ENCODE measurements at places on chromosomes 1 and 21.
A peak's percentile ranks its signal among the peaks of the same experiment; 100 is the strongest.

DNA sequence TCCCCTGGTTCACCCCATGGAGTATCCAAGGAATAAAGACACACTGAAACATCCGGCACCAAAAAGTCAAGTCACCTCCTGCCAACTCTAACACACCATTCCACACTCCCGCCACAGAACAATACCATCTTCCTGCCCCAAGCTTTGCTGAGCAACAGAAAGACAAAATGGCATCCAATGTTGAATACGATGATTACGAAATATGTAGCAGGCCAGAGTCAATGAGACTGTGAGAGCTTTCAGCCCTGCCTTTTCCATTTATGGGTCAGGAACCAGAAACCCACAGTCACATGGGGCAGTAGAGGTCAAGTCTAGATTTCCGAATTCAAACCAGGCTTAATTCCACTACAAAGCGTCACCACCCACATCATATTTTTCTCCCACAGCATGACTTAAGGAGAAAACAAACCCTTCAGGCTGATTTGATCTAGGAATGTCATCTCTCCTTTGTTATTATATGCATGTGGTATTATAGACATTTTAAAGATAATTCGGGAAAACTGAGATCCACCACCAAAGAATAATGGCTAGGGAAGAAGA, 249.8 kb downstream of the SETD4 start:
- DNase-seq: no peak

DNA sequence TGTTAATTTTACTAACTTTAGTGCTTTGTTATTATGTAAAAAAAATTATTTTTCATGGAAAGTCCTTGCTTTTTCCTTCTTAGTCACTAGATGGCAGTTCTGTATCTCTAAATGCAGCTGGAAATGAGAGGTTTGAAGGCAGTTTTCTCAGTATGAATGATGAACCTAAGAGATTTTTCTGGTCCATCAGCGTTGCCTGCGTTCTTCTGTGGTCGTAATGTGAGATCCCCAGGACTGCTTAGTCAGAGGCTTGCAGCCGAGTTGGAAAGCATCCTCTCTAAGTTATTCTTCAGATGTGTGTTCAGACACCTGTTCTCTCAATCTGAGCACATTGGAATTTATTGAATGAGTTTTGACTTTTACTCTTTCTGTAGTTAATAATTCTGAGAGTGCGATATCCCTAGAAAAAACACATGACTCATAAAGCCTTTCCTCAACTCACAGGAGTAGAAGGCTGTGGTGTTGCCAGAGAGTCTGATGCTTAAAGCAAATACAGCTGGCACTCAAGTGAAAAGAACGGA, 99.3 kb downstream of the FMN2 start:
- peak; percentile 94 for DNase-seq

GRCh38 chr1:43693371-43693770, 14.0 kb upstream of the ST3GAL3 start:
- no peak for DNase-seq

- no peak for DNase-seq
Observed at GRCh38 chr1:63773815-63774616, at the start of gene ROR1. TSS of gene ROR1 (plus strand) at chr1:63774017.

DNA sequence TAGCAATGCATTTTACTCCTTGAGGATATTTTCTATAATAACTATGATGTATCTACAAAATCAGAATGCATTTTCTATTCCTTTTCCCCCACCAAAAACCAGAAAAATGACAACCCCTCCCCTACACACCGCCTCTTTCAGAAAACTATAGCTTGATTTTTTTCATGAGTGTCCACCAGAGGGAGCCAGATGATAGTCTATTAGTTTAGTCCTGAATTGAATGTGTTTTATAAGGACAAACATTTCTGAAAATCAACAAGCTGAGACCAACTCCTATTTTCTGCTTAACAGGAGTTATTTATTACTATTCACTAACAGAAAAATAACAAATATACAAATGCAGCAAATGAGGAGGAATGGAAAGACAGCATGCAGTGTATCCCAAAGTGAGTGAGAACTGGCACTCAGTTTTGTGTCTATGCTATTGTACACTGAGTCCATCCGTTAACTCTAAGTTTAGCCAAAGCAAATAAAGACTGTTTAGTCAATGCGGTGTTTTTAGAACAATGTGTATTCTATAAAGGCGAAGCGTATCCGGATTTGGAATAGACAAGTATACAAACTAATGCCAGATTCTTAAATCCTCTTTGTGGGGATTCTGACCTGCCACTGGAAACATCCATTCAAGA, 182.6 kb downstream of the VAV3 start:
- peak; percentile 5 for DNase-seq

DNA sequence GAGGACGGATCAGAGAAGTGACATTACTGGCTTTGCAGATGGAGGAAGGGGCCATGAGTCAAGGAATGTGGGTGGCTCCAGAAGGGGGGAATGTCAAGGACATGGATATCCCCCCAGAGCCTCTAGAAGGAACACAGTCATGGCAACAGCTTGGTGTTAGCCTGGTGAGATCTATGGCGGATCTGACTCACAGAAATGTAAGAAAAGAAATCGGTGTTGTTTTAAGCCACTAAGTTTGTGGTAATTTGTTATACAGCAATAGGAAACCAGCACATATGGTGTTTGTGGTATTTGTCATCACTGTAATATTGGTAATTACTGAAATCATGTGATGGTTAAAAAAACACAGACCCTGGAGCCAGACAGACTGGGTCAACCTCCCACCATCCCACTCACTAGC, 236.2 kb downstream of the SETD4 start:
- no peak for DNase-seq

- DNase-seq: no peak
Observed at GRCh38 chr1:225865514-225865913, 16.7 kb downstream of the TMEM63A start.

- no peak for DNase-seq
Observed at GRCh38 chr1:117535821-117536220, 70.0 kb upstream of the TENT5C start.

DNA sequence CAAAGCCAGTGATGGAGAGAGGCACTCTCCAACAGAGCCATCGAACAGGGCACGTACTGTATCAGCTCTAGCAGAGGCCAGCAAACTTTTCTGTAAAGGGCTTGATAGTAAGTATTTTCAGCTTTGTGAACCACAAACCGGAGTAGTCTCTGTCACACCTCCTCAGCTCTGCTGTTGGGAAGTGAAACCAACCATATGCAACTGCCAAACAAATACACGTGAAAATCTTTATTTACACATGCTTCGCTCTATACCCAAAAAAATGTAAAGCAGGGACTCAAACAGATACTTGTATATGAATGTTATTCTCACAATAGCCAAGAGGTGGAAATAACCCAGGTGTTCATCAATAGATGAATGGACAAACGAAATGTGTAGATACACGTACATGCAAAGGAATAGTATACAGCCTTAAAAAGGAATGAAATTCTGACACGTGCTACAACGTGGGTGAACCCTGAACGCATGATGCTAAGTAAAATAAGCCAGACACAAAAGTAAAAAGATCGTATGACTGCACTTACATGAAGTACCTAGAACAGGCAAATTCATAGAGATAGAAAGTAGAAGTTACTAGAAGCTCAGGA, 39.0 kb downstream of the SETD4 start:
- DNase-seq: no peak

DNA sequence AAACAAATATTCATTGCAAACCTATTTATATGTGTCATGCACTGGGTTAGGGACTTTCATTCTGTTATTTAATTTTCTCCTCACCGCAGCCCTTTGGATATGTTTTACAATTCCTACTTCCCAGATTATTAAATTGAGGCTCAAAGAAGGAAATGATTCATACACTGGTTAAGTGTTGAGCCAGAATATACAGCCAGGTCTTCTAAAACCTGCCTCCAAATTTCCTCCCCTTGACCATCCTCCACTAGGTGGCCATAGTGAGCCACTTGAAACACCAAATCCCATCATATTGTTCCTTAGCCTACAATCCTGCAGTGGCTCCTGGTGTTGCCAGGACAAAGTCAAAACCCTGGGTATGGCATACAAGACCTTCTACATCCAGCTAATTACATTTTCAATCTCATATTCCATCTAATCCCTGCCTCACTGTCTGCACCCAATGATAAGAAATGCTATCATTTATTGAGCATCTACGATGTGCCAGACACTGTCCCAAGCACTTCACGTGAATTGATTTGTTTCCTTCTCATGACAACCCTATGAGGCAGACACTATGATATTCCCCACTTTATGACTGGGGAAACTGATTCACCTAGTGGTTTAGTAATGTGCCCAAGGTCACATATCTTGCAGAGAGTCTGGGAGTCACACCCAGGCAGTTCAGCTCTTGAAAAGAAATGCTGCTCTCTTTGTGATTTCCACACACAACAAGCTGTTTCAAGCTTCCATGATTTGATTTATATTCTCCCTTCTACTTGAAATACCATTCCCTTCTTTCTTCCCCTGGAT, 23.6 kb upstream of the KIRREL1 start:
- DNase-seq: no peak

DNA sequence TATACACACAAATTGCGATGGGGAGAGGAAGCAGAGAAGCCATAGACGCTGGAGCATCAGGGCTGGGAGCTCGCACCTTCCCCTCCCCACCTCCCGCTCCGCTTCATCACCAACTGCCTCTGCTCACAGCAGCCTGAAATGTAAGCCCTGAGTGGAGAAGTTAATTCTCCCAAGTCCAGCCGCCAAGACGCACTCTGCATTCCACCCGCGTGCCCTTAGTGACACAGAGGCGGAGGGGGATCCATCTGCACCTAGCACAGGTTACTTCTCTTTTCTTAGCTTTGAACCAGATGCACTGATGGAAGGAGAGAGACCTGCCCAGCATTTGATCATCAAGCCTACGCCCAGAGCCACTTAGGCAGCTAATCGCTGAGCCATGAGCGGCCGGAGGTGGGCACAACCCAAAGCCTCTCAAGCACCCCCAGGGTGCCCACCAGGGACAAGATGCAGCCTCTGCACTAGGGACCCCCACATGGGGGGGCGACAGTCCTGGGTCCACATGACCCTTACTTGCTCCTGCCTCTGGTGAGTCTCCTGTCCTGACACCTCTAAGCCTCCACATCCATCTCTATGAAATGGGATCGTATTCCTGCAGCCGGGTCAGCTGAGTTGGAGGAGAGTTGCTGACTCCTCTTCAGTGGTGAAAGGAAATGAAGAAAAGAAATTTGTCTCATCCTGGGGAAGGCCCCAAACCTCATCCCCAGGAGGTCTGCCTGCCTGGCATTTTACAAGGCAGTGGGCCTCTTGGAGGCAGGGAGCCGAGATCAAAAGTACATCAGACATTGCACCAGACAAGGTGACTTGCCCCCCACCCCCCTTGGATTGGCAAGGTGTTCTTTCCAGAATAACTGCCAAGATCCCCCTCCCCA, 316.2 kb downstream of the MATN1 start:
- DNase-seq: no peak

- DNase-seq: no peak
Observed at GRCh38 chr1:208170252-208170651, 73.9 kb downstream of the PLXNA2 start.

GRCh38 chr1:101769520-101769919, 227.2 kb downstream of the OLFM3 start:
- no peak for DNase-seq

GRCh38 chr1:87790756-87791155, 462.1 kb downstream of the LMO4 start:
- DNase-seq: no peak

DNA sequence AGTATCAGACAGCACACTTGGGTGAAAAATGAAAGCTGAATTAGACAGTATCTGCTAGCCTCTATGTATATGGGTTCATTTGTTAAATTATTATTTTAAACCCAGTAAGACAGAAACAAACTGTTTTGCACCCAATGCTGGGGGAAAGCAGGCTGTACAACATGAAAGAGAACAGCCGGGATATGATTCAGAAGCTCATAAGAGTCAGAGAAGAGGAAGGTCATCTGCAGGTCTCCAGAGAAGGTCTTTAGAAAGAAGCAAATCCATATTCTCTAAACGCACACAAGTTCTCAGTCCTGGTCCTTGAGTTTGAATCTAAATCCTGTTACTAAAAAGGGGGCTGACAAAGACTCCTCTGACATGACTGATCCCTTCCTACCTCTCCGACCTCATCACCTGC, 155.1 kb downstream of the SIPA1L2 start:
- DNase-seq: no peak

DNA sequence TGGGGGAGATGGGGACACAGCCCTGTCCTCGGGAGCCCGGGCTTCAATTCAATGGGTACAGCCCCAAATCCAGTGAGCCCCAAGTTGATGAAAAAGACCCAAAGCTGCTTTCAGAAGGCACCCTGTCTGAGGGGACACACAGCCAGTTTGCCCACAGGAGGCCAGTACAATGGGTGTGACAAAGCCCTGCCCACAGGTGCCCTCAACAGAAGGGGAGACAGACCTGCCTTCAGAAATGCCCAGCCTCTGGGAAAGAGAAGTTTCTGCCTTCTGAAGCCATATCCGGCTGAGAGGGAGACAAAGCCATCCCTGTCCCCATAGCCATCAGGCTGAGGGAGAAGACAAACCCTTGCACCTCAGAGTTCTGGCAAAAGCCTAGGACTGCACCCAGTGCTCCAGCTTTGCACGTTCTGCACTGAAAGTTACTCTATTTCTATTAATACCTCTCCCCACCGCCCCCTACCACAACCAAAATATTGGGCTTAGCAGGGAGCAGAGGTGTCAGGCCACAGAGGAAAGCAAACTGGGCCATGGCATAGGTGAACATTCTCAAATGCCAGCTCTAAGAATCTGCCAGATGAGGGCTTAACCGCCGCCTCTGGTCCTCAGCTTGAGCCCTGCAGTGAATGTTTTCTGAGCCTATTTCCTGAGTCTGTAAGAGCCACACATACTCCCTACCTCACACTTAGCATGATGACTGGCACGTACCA, 18.0 kb upstream of the PTAFR start:
- DNase-seq: no peak

GRCh38 chr21:29343519-29343918, 44.8 kb downstream of the BACH1 start:
- peak; percentile 64 for DNase-seq

GRCh38 chr1:207006914-207007313, 25.6 kb downstream of the C1orf116 start:
- no peak for DNase-seq

DNA sequence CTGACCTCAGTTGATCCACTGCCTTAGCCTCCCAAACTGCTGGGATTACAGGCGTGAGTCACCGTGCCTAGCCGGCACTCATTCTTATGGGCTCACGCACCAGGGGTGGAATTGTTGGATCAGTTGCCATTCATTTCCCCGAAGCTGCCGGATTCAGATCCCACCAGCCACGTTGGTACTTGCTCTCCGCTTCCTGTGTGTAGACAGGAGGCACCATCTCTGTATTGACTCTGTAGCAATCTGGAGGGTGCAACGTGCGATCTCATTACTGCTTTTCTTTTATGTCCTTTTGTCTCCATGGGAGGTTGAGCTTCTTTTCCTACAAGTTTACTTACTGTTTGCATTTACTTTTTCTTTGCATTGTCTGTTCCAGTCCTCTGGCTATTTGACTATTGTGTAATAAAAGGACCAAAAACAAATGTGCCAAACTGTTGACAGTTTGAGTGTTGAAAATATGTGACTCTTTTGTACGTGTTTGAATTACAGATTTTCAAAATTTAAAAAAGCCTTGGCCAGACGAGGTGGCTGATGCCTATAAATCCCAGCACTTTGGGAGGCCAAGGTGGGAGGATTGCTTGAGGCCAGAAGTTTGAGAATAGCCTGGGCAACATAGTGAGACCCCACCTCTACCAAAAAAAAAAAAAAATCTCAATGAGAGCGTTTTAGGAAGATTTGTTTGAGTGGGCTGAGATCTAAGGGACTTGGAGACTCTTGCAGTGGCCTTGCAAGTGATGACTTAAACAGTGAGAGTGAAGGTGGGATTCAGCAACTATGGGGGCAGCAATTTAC, 39.1 kb downstream of the SPSB1 start:
- no peak for DNase-seq

- no peak for DNase-seq
Observed at GRCh38 chr21:41960386-41960785, 6.6 kb upstream of the C2CD2 start.
